ENCODE measurements at places on chromosomes 5 and 9.

GRCh38 chr5:153860195-153860886 lies 178.4 kb downstream of the FAM114A2 start:
- DNase-seq = no peak

- no peak for DNase-seq
Measured at GRCh38 chr5:4883360-4883759, 256.8 kb upstream of the ADAMTS16 start.

GRCh38 chr9:26221290-26221689 lies 543.0 kb upstream of the TUSC1 start:
- DNase-seq = no peak

DNA sequence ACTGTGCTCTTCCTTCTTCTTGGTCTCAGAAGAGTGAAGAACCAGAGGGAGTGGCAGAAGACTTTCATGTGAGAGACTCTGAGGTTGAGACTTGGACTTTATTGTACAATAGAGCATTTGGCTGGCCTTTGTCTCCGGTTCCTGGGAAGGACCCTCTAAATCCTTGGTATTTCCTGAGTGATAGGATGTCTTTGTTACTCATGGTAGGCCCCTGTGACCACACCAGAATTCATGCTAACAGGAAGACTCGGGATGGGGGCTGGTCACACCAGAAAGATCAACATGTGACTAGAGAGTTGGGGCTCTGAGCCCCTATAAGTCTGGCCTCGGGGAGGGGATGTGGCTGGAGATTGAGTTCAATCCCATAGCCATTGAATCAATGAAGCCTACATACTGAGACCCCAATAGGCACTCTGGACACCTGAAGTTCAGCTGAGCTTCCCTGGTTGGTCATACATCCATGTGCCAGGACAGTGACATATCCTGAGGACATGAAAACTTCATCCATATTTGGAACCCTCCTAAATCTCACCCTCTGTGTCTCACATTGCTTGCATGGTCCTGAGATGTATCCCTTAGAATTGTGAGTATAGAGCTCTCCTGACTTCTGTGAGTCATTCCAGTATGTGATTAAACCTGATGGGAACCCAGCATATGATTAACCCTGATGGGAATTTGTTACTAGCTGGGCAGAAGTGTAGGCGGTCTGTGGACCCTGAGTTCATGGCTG lies 201.7 kb downstream of the GADD45G start:
- DNase-seq = peak; percentile 31

GRCh38 chr9:129393064-129393463 lies 215.0 kb upstream of the IER5L start:
- DNase-seq = no peak

DNA sequence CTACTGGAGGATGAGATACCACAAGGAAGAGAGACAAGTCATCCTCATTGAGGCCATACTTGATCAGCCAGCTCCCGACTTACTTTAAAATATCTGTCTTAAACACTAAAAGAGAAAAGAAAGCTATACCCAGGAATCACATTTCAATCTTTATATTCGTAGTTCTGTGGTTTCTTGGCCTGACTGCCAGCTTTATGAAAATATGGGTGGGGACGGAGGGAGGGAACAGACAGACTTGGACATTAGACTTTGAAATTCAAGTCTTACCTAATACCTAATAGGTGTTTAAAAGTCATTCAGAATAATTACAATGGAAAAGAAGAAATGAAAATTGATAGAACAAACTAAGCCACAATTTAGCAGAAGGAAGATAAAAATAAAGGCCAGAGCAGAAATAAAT lies 604.8 kb upstream of the RORB start:
- DNase-seq = no peak

GRCh38 chr9:81132318-81132717 lies 557.0 kb downstream of the TLE1 start:
- no peak for DNase-seq

GRCh38 chr9:80320480-80320879 lies 748.7 kb downstream of the TLE4 start:
- DNase-seq = no peak

DNA sequence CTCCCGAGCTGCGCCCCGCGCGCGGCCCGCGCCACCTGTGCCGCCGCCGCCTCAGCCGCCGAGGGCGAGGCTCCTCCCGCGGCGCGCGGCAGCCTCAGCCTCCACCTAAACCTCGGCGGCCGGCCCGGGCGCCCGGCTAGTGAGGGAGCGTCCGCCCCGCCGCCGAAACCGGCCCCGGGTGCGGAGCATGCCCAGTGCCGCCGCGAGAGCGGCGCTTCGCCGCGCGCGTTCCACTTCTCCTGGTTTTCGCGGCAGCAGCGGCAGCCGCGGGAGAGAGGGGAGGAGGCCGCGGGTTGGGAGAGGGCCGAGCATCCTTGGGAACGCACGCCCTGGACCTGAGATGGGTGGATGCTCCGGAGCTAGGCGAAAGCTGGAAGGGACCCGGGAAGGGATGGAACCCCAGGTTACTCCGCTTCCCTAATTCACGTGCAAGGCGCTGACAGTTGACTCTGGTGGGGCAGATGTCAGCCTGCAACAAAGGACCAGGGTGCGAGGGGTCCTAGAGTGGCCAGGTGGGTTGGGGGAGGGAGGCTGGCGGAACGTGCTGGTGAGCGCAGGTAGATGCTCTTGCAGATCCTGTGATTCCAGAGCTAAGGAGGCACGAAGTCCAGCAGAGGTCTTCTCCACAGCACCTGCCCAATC lies at the start of gene CTNND2:
Gene CTNND2, minus strand, starts transcription at position 182 of the 642 bp plus-strand sequence. CDS start 593 bp downstream, outside the sequence.
- DNase-seq = no peak

- DNase-seq = no peak
Measured at GRCh38 chr9:76654575-76654974, 109.7 kb upstream of the PCA3 start.

DNA sequence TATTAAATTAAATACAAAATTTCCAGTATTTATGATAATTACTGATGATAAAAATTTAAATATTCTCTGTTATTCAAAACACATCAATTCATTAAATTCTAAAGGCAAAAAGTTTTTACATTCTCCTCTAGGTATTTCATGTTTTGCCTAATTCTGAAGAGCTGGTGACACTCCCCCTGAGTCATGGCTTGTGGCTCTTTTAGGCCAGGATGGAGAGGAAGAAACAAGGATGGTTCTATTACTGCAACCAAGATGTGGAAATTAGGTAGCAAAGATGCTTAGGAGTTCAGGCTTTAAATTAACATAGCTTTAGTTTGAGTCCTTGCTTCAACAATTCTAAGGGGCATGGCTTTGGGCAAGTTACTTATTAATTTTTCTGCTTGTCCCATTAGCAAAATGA lies 1295.8 kb downstream of the EFNA5 start:
- no peak for DNase-seq

- DNase-seq = no peak
Measured at GRCh38 chr5:96381526-96381925, 51.5 kb downstream of the PCSK1 start.

- DNase-seq = no peak
Measured at GRCh38 chr9:35871545-35871944, 1.3 kb upstream of the OR13J1 start.

DNA sequence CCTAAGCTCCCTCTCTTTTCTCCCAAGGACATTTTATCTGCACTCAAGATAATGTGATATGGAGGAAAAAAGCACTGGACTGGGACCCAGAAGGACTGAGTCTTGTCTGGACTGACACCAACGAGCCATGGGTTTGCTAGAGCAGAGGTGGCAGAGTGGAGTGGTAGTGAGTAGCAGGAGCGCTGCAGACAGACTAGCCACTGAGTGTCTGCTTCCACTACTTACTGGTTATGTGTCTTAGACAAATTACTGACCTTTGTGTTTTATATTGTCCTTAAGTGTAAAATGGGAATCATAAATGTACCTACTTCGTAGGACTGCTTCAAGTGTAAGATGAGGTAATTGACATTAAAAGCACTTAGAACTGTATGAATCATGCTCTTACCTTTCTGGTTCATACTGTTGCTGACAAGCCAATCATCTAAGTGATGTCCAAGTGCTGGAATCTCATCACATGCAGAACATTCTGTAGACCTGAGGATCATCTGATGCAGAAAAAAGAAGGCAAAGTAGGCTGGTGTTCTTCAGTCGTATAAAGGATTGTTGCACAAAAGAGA lies 12.5 kb upstream of the PRLR start:
- DNase-seq = no peak

Measured in suppressor macrophage treated with lipopolysaccharide for 1 hour (primary cell).